ENCODE measurements at places on chromosomes 2 and 18.

- DNase-seq = no peak
These were observed 6.9 kb upstream of the GYPC start for GRCh38 chr2:126649101-126649500.

DNA sequence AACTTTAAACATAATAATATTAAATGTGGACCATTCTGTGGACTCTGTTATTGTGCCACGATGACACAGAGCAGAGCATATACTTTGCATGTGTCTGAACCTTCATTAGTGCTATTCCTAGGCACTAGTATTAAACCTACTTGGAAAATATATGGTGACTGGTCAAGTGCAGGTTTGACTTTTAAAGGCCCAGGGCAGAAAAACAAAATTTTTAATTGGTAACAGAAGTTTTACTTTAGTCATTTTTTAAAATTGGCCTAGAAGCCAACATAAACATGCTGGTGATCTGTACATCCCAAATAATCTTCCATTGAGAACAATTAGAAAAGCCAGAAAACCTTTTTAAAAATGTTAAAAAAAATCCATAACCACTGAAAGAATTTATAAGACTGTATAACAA lies 16.6 kb downstream of the LDAH start:
- no peak for DNase-seq

DNA sequence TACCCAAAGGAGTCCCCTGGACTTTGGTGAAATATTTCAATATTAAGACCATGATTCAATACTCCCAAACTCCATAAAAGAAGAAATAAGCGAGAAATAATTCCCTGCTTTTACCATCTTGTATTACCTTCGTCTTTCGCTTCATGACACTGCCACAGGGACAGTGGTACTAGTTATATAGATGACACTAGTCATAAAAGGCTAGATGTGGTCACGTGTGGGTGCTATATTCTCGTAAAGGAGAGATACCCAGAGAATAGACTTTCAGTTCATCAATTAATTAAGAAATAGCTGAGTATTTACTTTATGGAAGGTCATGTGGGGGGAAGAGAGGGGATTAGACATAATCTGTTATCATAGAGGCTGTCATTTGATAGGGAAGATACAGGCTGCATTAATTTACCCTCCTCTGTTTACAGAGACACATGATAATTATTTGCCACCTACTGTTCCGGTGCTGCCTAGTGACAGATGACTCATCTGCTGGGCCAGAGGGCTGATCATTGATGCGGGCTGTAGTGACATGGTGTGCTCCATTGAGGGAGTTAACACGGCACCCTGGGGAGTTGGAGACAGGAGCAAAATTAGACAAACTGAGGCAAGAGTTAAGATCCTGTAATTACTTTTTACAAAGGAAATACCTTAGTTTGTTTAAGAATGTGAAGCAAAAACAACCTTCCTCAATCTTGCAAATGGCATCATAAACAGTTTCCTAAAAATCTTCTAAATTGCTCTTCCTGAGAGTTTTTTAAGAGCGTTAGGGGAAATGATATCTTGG lies 78.2 kb upstream of the ITGB6 start:
- no peak for DNase-seq

DNA sequence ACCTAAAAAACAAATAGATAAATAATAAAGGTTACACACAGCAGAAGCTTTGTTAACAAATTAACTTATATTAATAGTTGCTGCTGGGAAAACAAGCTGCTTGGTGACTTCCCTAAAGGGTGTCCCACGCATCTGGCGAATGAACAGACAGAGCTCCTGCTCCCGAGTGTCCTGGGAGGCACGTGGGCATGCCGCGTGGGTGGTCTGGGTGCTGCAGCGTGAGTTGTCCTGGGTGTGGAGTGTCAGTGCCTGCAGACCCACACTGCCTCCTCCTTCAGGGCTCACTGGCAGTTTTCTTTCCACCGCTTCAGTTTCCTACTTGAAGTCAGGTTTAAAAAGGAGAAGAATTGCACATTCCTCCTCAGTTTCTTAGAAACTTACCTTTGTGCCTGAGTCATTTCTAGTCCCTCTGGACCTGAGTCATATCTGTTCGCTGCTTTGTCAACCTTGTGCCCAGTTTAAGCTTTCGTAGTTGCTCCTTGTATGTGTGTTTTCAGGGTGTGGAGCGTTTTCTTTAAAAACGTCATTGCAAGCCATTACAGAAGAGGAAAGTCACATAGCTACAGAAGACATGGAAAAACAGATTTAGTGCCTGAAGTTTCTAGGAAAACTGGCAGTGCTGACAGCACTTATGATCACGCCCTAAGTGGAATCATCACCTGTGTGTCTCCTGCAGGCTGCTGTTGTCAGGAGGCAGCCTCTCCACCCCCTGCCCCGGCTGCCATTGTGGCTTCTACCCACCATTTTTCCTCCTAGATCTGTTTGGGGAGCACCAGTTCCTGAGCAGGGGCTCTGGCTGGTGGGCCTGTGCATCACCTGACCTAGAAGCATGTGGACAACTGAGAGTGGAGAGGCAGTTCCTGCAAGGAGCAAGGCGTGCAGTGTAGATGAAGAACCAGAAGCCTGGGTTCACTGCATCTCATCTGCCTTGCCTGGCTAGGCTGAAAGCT lies 24.5 kb downstream of the IMPA2 start:
- DNase-seq = no peak

- no peak for DNase-seq
These were observed 310.6 kb upstream of the SPRED2 start for GRCh38 chr2:65742977-65743376.

DNA sequence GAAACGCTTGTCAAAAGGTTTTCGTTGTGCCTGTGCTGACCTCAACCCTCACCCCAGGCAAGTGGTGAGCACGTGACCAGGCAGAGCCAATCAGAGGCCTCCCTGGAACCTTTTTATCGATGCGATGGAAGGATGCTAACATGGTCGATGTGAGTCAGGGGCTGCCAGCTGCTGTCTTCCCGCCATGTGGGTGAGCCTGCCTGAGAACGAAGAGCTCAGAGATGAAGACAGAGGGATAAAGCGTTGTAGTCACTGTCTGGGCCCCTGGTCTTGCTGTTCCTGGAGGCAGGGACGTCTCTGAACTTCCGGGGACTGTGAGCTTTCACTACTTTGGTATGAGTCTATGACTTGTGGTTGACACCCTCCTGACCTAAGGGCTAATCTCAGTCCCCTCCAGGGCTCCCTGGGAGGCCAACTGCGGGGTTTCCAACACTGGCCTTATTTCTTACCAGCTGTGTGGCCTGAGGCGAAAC lies 18.6 kb downstream of the DNMT3A start:
- peak; percentile 93 for DNase-seq

GRCh38 chr2:14673351-14673875 lies 40.9 kb downstream of the LRATD1 start:
- DNase-seq = no peak

GRCh38 chr2:102241616-102242305 lies 54.9 kb downstream of the IL1RL2 start:
- no peak for DNase-seq
